Keratinocyte (primary cell): ENCODE measurements at places on chromosomes 7 and 10. TPM values are rescaled to one million over a fixed set of nuclear protein-coding genes. Genes with fewer than 3 reads are reported as not detected.

DNA sequence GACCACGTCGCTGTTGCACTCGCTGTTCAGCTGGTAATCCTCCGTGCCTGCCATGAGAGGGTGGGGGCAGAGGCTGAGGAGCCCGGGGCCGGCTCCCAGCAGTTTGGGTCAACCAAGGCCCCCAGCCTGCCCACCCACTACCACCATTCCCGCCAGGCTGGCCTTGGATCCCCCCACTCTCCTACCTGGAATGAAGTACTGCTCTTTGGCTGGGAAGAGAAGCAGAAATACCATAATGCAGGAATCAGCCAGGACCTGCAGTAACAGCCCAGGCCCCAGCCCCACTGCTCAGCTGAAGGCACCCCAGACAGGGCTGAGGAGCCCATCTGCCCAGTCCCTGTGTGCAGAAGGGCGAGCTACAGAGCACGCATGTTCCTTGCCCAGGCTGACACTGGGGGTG lies 138.0 kb downstream of the SLIT1 start:
- H3K27ac ChIP-seq, result no peak overlapping the region
- no peaks in the 10 kb centered on the region for H3K27me3 ChIP-seq
- H3K4me3 ChIP-seq, result no peak overlapping the region
- DNase-seq, result no peak

- peaks cover 3% of the 10 kb centered on the region for H3K27me3 ChIP-seq
- no peak overlapping the region for H3K4me3 ChIP-seq
- peaks cover 17% of the 10 kb centered on the region for H3K4me1 ChIP-seq
- no peaks in the 10 kb centered on the region for H3K36me3 ChIP-seq
- DNase-seq, result peak; percentile 4
Measured at GRCh38 chr10:28300027-28300426, 2.8 kb downstream of the MPP7 start.

DNA sequence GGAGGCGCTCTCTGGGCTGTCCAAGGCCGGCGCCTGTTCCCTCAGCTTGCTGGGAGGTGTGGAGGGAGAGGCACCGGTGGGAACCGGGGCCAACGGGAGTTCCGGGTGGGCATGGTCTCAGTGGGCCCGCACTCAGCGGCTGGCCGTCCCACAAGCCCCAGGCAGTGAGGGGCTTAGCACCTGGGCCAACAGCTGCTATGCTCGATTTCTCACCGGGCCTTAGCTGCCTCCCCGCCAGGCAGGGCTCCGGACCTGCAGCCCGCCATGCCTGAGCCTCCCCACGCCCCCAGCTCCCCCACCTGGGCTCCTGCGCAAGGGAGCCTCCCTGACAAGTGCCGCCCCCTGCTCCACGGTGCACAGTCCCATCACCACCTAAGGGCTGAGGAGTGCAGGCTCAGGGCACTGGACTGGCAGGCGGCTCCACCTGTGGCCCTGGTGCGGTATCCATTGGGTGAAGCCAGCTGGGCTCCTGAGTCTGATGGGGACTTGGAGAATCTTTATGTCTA lies 276.5 kb downstream of the SH2D4B start:
- H3K4me3 ChIP-seq, result no peak overlapping the region
- no peaks in the 10 kb centered on the region for H3K27me3 ChIP-seq
- no peaks in the 10 kb centered on the region for H3K36me3 ChIP-seq
- DNase-seq, result no peak

DNA sequence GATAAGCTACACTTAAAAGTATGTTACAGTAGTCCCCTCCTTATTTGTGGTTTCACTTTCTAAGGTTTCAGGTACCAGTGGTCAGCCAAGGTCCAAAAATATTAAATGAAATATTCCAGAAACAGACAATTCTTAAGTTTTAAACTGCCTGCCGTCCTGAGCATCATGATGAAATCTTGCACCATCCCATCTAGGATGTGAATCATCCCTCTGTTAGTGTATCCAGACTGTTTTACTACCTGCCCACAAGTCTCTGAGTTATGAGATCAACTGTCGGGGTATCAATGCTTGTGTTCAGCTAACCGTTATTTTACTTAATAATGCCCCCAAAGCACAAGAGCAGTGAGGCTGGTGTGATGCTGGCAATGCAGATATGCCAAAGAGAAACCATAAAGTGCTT lies 11.4 kb downstream of the KDM7A start:
- H3K27ac ChIP-seq, result peak overlapping the region; percentile 70
- peaks cover 20% of the 10 kb centered on the region for H3K4me1 ChIP-seq
- no peaks in the 10 kb centered on the region for H3K27me3 ChIP-seq
- H3K4me3 ChIP-seq, result no peak overlapping the region

DNA sequence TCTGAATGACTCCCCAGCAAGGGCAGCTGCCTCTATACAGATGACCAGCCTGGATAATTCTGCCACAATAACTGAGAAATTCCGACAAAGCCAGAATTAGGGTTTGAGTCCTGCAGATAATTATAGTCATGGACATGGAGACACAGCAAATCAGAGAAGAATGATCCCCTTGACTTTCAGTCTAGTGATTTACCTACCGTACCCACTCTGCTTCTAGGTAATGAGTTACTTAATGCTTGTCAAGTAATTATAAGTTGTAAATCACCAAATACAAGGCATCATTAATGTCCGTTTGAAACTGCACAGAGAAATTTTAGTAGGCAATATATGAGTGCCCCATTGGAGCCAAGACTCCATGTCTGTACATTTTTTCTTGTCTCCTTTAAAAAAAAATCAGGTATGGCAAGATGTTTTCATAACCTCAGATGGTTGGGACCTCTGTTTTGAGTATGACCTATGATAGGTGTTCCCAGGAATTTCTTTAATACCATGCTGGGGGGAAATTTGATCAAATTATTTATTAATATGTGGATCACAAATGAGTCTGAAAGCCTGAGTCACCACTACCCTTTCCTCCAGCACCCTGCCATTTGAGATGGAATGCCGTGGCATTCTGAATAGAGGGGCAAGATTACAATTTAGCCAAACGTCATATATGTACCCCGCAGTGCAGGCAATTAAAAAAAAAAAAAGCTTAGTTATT lies 5.5 kb upstream of the ARID5B start:
- H3K4me3 ChIP-seq, result no peak overlapping the region
- H3K27ac ChIP-seq, result no peak overlapping the region
- peaks cover 45% of the 10 kb centered on the region for H3K4me1 ChIP-seq
- no peaks in the 10 kb centered on the region for H3K27me3 ChIP-seq
- H3K36me3 ChIP-seq, result no peaks in the 10 kb centered on the region

DNA sequence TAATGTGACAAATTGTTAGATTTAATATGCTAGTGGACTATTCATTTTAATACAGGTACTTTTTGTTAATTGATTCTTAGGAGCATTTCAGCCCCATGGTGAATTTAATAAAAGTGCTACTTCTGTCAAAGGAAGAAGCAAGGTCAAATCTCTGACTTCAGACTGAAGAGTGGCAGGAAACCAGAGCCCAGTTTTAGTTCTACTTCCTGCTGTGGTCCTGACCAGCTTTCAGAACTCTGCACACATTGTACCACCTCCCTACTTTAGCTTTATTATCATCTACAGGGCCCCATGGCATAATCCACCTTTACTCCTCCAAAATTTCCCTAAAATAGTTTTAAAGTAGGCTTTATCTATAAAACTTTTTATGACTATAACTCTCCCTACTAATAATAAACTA lies 33.7 kb downstream of the CTTNBP2 start:
- no peak overlapping the region for H3K27ac ChIP-seq
- no peaks in the 10 kb centered on the region for H3K27me3 ChIP-seq
- no peak for DNase-seq
- H3K4me1 ChIP-seq, result no peaks in the 10 kb centered on the region

DNA sequence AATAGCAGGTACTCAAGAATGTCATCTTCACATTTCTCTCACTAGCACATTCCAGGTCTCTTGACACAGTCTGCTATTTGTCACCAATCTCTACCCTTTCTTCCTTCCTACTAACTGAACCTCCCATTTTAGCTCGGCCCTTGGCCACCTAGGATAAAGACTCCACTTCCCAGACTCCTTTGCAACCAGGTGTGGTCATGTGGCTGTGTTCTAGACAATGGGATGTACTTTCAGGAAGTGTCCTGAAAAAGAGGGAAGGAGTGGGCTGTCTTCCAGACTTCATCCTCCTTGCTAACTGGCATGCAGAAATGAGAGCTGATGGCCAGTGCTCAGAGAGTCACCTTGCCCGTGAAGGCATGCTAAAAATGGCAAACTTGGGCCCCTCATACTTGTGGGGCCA lies 139.2 kb downstream of the AMPH start:
- H3K36me3 ChIP-seq, result no peaks in the 10 kb centered on the region
- DNase-seq, result no peak
- no peak overlapping the region for H3K4me3 ChIP-seq

GRCh38 chr10:127990846-127991542 lies 84.1 kb downstream of the PTPRE start:
- peak overlapping the region; percentile 7 for H3K4me3 ChIP-seq
- DNase-seq, result peak; percentile 71
- no peaks in the 10 kb centered on the region for H3K27me3 ChIP-seq

GRCh38 chr10:29470355-29470705 lies 164.4 kb downstream of the SVIL start:
- peaks cover 22% of the 10 kb centered on the region for H3K36me3 ChIP-seq
- peaks cover 19% of the 10 kb centered on the region for H3K4me1 ChIP-seq
- no peak overlapping the region for H3K27ac ChIP-seq

- H3K4me1 ChIP-seq, result no peaks in the 10 kb centered on the region
- H3K36me3 ChIP-seq, result no peaks in the 10 kb centered on the region
- H3K27ac ChIP-seq, result no peak overlapping the region
- no peak for DNase-seq
- no peak overlapping the region for H3K4me3 ChIP-seq
- H3K27me3 ChIP-seq, result no peaks in the 10 kb centered on the region
Measured at GRCh38 chr7:83149466-83149865, 13.2 kb downstream of the PCLO start.

SLC4A2 gene
- 33.8 to 49.5 TPM (median 45.7 TPM) in 3 replicates for polyA plus RNA-seq

DENND2A gene
- polyA plus RNA-seq, result 0.95 to 5.1 TPM (median 1.8 TPM) in 3 replicates

POP7 gene
- 37.8 to 50.3 TPM (median 44.6 TPM) in 3 replicates for polyA plus RNA-seq

ZNF736 gene
- polyA plus RNA-seq, result 3.9 to 8.3 TPM (median 8.2 TPM) in 3 replicates

DOCK1 gene
- 10.1 to 15.7 TPM (median 15.2 TPM) in 3 replicates for polyA plus RNA-seq
